Stimulated activated CD4-positive, alpha-beta T cell treated with anti-CD3 and anti-CD28 coated beads, Interleukin-1b, Interleukin-23, amount 100 ng/mL, for 1 hour (primary cell): ENCODE measurements at places on chromosomes 13 and 19.

DNA sequence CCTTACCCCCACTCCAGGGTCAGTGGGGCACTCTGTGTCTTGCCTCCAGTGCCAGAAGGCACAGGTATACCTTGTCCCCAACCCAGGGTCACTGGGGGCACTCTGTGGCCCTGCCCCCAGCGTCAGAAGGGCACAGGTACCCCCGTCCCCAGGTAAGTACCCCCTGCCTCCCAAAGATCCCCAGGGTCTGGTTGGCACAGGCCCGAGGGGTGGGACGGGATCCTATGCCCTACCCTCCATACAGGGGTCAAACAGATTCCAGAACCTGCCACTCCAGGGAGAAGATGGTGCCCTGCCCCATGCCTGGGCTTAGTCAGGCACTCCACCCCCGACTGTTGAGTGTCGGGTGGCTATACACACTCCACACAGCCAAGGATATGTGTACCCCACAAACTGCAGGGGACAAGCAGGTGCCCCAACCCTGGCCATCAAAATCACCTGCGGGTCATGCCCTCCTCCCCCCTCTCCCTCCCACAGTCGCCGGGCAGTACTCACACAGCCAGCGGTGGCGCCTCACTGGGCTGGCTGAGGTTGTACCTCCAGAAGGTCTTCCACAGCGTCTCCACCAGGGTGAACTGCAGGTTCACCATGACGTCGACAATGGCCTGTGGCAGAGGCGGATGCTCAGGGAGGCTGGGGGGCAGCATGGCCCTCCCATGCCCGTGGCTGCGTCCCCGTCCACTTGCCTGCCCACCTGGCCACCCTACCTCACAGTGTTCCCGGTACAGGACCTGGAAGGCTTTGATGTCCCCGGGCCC, 13.8 kb downstream of the DCAF15 start:
- no peak for DNase-seq

- no peak for DNase-seq
These were observed 184.2 kb downstream of the SUCLA2 start for GRCh38 chr13:47816831-47817230.

DNA sequence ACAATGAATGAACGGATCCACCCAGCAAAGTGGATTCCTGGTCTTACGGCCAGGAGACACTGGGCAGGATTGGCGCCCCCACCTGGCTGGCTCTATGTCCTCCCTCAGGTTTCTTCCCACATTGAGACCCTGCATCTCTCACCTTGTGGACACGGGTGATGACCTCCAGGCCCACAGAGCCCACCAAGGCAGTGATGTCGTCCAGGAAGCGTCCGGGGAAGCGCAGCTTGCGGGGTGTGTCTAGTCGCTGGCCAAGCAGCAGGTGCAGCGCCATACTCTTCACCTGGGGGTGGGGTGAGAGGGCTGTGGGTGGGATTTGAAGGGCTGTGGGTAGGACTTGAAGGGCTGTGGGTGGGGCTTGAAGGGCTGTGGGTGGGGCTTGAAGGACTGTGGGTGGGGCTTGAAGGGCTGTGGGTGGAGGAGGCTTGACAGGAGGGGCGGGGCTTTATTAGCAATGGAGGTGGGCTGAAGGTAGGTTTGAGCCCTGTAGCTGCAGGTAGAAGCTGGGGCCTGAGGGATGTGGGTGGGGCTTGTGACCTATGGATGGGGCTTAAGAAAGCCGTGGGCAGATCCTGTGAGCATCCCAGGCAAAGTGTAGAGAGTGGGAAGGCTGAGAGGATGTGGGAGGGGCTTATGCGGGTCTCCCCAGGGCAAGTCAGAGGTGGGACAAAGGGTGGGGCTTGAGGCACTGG, 12.1 kb upstream of the ANGPTL8 start:
- DNase-seq = no peak

DNA sequence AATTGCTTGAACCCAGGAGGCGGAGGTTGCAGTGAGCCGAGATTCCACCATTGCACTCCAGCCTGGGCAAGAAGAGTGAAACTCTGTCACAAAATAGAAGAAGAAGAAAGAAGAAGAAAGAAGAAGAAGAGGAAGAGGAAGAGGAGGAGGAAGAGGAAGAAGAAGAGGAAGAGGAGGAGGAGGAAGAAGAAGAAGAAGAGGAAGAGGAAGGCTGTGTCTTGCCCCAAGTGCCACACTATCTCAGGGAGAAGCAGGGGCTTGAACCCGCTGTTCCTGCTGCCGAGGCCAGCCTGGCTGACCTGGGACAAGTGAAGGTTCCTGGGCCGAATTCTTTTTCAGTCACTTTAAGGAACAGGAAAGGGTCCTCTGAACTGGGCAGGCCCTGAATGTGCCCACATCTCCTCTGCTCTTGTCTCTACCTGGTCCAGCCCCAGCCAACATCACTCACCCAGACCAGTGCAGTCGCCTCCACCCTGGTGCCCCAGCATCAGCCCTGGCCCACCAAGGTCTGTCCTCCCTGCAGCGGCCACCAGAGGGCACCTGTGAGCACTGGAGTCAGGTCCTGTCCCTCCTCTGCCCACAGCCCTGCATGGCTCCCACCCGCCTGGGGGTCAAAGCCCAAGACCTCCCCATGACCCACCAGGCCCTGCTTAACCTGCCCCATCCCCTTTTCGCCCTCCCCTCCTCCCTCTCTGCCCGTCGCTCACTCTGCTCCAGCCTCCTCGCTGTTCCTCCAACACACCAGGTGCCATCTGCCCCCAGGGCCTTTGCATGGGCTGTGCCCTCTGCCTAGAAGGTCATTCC, 20.0 kb downstream of the TICAM1 start:
- peak; percentile 69 for DNase-seq
